ENCODE measurements at places on chromosomes 5 and 9.

- DNase-seq = no peak
Observed at GRCh38 chr5:35354751-35355150, 124.5 kb upstream of the PRLR start.

- no peak for DNase-seq
Observed at GRCh38 chr9:92176068-92176799, 61.0 kb upstream of the SPTLC1 start.

DNA sequence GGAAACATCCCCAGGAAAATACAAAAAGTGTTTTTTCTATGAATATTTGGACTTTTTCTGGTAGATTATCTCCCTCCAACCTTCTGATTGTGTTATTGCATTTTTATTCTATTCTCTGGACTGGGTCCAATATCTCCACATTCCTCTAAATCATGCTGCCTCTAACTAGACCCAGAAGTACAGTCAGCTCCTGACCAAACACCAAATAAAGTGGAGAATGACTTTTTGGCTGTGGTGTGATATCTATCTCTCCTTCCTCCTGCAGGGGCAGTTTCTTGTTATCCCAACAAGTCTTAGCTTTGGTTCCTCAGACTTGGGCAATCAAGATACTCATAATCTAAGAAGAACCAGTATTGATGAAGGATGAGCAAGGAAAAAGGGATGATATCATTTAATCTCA is 3.2 kb upstream of the RAI14 start:
- no peak for DNase-seq

DNA sequence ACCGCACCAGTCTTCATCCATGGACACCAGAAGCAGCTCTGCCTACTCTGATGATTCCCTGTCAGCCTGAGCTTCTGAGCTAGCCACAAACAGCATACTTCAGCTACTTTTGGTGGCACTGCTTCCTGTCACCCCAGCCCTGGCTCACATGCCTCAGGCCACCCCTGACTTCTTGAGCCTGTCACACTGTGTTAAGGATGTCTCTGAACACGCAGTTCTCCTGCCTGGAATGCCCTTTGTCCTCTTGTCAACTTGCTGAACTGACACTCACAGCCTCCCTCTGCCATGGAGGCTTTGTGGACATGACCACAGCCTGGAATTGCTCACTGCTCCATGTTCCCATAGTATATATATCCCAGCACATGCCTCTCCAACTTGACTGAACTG is 7.2 kb downstream of the MACROH2A1 start:
- no peak for DNase-seq

DNA sequence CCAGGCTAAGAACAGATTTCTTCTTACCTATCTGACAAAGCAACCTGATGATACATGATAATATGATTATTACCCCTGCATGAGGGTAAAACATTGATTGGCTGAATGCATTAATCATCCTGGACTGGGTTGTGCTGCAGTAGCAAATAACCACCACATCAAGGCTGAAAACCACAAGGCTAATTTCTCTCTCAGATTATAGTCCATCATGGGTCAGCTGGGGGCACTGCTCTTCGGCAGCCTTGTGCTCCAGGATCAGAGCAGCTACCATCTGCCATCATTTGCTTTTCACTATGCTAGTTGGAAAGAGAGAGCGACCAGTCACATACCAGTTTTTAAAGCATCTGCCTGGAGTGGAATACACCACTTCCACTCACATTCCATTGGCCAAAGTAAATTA is 383.5 kb downstream of the RASEF start:
- DNase-seq = no peak

DNA sequence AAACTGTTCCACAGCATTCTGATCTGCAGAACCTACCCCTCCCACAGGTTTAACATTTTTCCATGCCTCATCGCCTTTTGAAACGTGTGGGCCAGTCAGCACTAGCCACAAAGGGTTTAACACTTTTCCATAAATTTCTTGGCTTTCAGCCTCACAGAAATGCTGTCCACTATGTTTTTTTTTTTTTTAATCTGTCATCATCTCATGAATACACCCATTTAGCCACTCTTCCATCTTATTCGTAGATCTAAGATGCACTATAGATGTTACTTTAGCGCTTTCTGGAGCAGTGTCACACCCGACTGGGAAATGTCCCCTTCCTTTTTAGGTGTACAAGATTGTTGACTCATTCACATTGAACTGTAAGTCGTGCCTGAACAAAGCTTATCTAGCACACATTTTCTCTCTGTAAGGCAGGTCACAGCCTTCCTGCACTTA is 62.3 kb downstream of the GCNT1 start:
- DNase-seq = no peak

DNA sequence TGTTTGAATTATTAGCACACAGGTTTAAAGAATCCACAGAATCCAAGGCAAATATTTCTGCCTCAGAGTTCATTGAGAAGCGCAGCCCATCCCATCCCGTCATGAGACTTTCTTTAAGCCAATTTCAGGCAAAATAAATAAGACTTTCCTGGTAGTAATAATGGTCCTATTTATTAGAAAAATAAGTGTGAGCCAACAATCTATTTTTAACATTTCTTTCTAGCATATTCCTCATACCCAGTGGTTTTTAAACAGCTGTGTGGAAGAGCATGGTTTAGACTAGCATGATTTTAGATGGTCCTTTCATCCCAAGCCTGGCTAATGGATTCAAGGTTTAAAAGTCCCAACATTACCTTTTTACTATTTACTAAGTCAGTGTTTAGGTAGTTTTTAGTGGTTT is 125.8 kb downstream of the SCAMP1 start:
- no peak for DNase-seq

- DNase-seq = no peak
Observed at GRCh38 chr9:120438111-120438510, 141.9 kb downstream of the CDK5RAP2 start.

Measured in caudate nucleus (tissue), 63 donors.